A549 treated with DMSO at 1 μM for 4 hours (cell line): ENCODE measurements at places on chromosomes 2 and 18. TPM values are rescaled to one million over a fixed set of nuclear protein-coding genes. Genes with fewer than 3 reads are reported as not detected.

Gene MROH2A
- total RNA-seq = 0.14 to 0.32 TPM (median 0.20 TPM) in 5 replicates

Gene LYPD6
- total RNA-seq = 0.06 to 0.12 TPM (median 0.07 TPM) in 5 replicates

Gene POTEJ
- total RNA-seq = not detected in 5 replicates

Gene ANKRD62
- total RNA-seq = not detected in 5 replicates

Gene TUBA4B
- total RNA-seq = 0.26 to 0.46 TPM (median 0.31 TPM) in 5 replicates

Gene GAREM1
- 2.0 to 3.0 TPM (median 2.9 TPM) in 5 replicates for total RNA-seq

Gene IAH1
- 81.2 to 112 TPM (median 99.3 TPM) in 5 replicates for total RNA-seq

Gene MRO
- total RNA-seq = 0.09 to 0.36 TPM (median 0.25 TPM) in 5 replicates

Gene HOXD13
- total RNA-seq = 0.22 to 0.32 TPM (median 0.24 TPM) in 5 replicates

Gene FBXO15
- 0.51 to 1.6 TPM (median 0.88 TPM) in 5 replicates for total RNA-seq

Gene PROC
- 2.9 to 4.5 TPM (median 3.3 TPM) in 5 replicates for total RNA-seq
